ENCODE measurements at places on chromosomes 2 and 18.

GRCh38 chr18:77522051-77522675 lies 272.5 kb downstream of the GALR1 start:
- no peaks in the 10 kb centered on the region for H3K4me1 ChIP-seq
- H3K4me3 ChIP-seq, result no peak overlapping the region
- no peaks in the 10 kb centered on the region for H3K27me3 ChIP-seq
- H3K36me3 ChIP-seq, result no peaks in the 10 kb centered on the region

GRCh38 chr18:70622622-70623419 lies 334.0 kb downstream of the SOCS6 start:
- DNase-seq, result no peak
- H3K36me3 ChIP-seq, result no peaks in the 10 kb centered on the region
- no peaks in the 10 kb centered on the region for H3K4me1 ChIP-seq
- H3K27me3 ChIP-seq, result no peaks in the 10 kb centered on the region

DNA sequence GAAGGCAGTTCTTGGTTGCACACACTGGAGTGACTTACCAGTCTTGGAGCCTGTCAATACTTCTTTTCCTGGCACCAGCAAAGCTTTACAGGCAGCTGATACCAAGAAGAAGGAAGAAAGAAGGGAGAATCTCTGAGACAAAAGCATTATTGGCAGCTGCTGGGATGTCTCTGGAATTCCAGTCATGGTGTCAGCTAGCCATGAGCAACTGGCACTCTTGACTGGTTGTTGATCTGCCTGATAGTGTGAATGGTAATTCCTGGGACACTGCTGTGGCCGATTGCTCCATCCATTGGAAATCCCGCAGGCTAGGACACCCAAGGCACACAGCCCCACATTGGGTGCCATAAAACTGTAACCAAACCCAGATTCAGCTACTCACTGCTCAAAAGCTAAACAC lies 17.8 kb upstream of the SPAG16 start:
- no peaks in the 10 kb centered on the region for H3K27me3 ChIP-seq
- H3K36me3 ChIP-seq, result no peaks in the 10 kb centered on the region
- no peak for DNase-seq
- H3K4me3 ChIP-seq, result no peak overlapping the region
- H3K4me1 ChIP-seq, result peaks cover 15% of the 10 kb centered on the region

DNA sequence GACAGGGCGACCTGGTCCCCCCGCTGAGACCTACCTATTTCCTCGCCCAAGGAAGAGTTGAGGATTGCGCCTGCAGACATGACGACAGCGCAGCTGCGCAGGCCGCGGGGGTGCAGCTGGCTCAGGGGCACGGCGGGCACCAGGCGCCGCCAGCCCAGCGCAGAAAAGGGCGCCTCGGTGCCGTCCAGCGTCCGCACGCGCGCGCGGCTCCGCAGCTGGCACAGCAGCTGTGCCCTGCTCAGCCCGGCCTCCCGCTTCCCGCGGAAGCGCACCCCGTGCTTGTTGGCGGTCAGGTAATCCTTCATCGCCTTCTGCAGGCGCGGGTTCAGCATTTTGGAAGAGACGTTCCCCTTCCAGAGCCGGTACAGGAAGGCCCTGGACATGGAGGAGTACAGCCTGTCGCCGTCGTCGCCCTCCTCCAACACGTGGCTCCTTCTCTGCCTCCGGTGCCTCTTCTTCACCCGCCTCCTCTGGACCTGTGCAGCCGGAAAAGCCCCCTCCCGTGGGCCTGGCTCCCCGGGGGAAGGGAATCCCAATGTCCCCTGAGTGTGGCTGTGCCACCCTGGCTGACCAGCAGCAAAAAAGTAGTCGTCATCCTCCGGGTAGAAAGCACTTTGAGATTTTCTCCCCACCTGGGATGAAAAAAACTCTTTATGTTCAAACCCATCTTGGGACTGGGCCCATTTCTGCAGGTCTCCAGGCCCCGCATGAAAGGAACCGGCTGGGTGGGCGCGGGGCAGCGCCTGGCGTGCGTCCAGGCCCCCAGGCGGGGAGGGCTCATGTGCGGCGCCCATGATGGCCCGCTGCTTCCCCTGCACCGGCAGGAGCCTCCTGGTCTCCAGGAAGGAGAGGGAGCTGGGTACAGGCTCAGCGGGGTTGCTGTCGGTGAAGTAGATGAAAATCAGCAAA lies 42.7 kb downstream of the ST6GAL2 start:
- H3K27ac ChIP-seq, result no peak overlapping the region
- H3K4me1 ChIP-seq, result no peaks in the 10 kb centered on the region
- no peaks in the 10 kb centered on the region for H3K27me3 ChIP-seq
- no peak for DNase-seq
- no peaks in the 10 kb centered on the region for H3K36me3 ChIP-seq
- no peak overlapping the region for H3K4me3 ChIP-seq

- no peaks in the 10 kb centered on the region for H3K27me3 ChIP-seq
- no peaks in the 10 kb centered on the region for H3K4me1 ChIP-seq
- peak; percentile 53 for DNase-seq
- H3K36me3 ChIP-seq, result no peaks in the 10 kb centered on the region
These were observed 316.4 kb downstream of the DSEL start for GRCh38 chr18:67199993-67200617.

GRCh38 chr2:126905991-126906390 lies 7.3 kb downstream of the TEX51 start:
- no peak overlapping the region for H3K27ac ChIP-seq
- peaks cover 12% of the 10 kb centered on the region for H3K4me1 ChIP-seq
- DNase-seq, result no peak
- H3K27me3 ChIP-seq, result peaks cover 2% of the 10 kb centered on the region
- H3K36me3 ChIP-seq, result no peaks in the 10 kb centered on the region
